ENCODE measurements at places on chromosomes 7 and 10. TPM values are rescaled to one million over a fixed set of nuclear protein-coding genes. Genes with fewer than 3 reads are reported as not detected.

SPDYE5 gene
- total RNA-seq: not detected

BBS9 gene
- 49.5 TPM for total RNA-seq

GRCh38 chr7:56046721-56047445 lies 4.4 kb downstream of the PSPH start:
- H3K27me3 ChIP-seq: no peaks in the 10 kb centered on the region
- peaks cover 6% of the 10 kb centered on the region for H3K4me1 ChIP-seq
- no peak for DNase-seq
- H3K36me3 ChIP-seq: no peaks in the 10 kb centered on the region
- no peak overlapping the region for H3K4me3 ChIP-seq
- no peak overlapping the region for H3K27ac ChIP-seq

- peak overlapping the region; percentile 69 for H3K4me3 ChIP-seq
- H3K27me3 ChIP-seq: no peaks in the 10 kb centered on the region
- no peaks in the 10 kb centered on the region for H3K4me1 ChIP-seq
- H3K36me3 ChIP-seq: no peaks in the 10 kb centered on the region
Observed at GRCh38 chr7:56033671-56034432, 17.4 kb downstream of the PSPH start.

- H3K4me3 ChIP-seq: no peak overlapping the region
- peaks cover 5% of the 10 kb centered on the region for H3K36me3 ChIP-seq
- H3K4me1 ChIP-seq: no peaks in the 10 kb centered on the region
- no peak overlapping the region for H3K27ac ChIP-seq
- no peak for DNase-seq
Observed at GRCh38 chr7:140041659-140042385, 20.9 kb downstream of the PARP12 start.

DNA sequence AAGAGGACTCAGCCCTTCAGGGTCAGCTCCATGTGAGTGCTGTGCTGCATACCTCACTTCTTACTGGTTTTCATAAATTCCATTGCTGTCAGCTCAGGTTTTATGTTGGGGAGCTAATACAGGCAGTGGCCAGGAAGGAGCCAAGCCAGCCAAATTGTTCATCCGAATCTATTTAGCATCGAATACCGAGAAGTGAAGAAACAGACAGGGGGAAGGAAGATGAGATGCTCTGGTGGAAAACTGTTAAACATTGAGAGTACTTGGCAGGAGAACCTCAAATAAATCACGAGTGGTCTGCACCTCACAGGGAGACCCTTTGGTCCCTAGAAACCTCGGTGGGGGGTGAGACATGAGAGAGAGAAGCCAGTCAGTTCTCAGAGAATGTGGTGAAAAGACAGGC lies 196.0 kb upstream of the TMEM72 start:
- no peak for DNase-seq
- no peak overlapping the region for H3K4me3 ChIP-seq
- no peak overlapping the region for H3K27ac ChIP-seq

- H3K4me1 ChIP-seq: no peaks in the 10 kb centered on the region
- H3K27me3 ChIP-seq: peaks cover 24% of the 10 kb centered on the region
- H3K27ac ChIP-seq: no peak overlapping the region
- no peak overlapping the region for H3K4me3 ChIP-seq
- no peaks in the 10 kb centered on the region for H3K36me3 ChIP-seq
Observed at GRCh38 chr10:130013335-130014262, 49.5 kb upstream of the EBF3 start.

TMEM236 gene
- total RNA-seq: 0.66 TPM

- H3K27me3 ChIP-seq: no peaks in the 10 kb centered on the region
- no peaks in the 10 kb centered on the region for H3K36me3 ChIP-seq
- no peak overlapping the region for H3K27ac ChIP-seq
Observed at GRCh38 chr7:115976651-115977050, 53.9 kb downstream of the TFEC start.

PLAU gene
- 5.2 TPM for total RNA-seq

HTR7 gene
- total RNA-seq: 0.66 TPM

SAMD9 gene
- 5.6 TPM for total RNA-seq

DENND2A gene
- total RNA-seq: 7.6 TPM

PRKG1 gene
- 19.7 TPM for total RNA-seq

GRCh38 chr7:34497153-34497777 lies 160.8 kb upstream of the NPSR1 start:
- H3K27ac ChIP-seq: no peak overlapping the region
- H3K4me1 ChIP-seq: no peaks in the 10 kb centered on the region
- H3K36me3 ChIP-seq: no peaks in the 10 kb centered on the region

- no peak overlapping the region for H3K4me3 ChIP-seq
- H3K36me3 ChIP-seq: no peaks in the 10 kb centered on the region
- no peaks in the 10 kb centered on the region for H3K27me3 ChIP-seq
- DNase-seq: no peak
Observed at GRCh38 chr10:101897633-101898032, 54.0 kb upstream of the KCNIP2 start.

ANK3 gene
- total RNA-seq: 10.2 TPM

KIAA1217 gene
- 19.7 TPM for total RNA-seq

- H3K27ac ChIP-seq: no peak overlapping the region
- H3K4me3 ChIP-seq: no peak overlapping the region
- H3K36me3 ChIP-seq: no peaks in the 10 kb centered on the region
- DNase-seq: no peak
Observed at GRCh38 chr7:92709150-92709549, 119.0 kb upstream of the FAM133B start.

DNA sequence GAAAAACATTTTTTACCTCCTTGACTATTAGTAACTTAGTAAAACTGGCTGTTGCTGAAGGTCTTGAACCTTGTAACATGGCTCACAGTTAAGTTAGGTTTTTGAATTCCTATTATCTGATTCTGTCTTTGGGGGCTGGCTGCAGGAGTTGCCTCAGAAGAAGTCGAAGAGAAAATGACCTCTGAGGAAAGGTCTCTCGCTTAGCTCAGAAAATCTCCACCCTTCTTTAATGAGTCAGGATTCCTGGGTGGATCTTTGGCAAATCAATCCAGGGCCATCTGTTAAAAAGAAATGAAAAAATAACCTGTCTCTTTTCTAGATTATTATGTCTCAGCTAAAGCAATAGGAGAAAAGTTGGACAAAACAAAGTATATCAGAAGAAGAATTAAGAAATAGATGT lies 267.8 kb upstream of the SEMA3C start:
- no peak overlapping the region for H3K4me3 ChIP-seq
- no peaks in the 10 kb centered on the region for H3K36me3 ChIP-seq
- no peak overlapping the region for H3K27ac ChIP-seq
- DNase-seq: no peak

SPACDR gene
- total RNA-seq: not detected

Data from breast epithelium (tissue), 4 donors.